Choroid plexus epithelial cell (primary cell): ENCODE measurements at places on chromosomes 12 and 14.

GRCh38 chr14:90726656-90727055, 89.6 kb downstream of the TTC7B start:
- peak; percentile 88 for DNase-seq

GRCh38 chr12:26195250-26195640, at the start of gene SSPN:
Gene SSPN, plus strand, starts transcription at chr12:26195573. Its CDS starts 100 bp downstream, at chr12:26195673.
- peak; percentile 75 for DNase-seq

GRCh38 chr14:63605041-63605532, 36.6 kb downstream of the WDR89 start:
- DNase-seq, result no peak

GRCh38 chr12:57439762-57440266, 5.2 kb downstream of the INHBC start:
- DNase-seq, result no peak

DNA sequence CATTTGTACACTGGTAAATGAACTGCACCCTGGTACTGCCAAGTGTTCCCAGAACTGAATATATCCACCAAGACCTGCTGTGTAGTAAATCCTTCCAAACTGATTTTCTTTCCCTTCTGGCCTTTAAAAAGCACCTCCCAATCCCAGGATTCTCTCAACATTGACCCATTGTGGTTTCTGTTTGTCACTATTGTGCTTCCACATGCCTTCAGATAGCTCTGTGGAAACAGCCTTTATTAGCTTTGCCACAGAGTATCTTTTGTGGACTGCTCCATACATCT, 949 bp upstream of the KIF21A start:
- DNase-seq, result no peak

DNA sequence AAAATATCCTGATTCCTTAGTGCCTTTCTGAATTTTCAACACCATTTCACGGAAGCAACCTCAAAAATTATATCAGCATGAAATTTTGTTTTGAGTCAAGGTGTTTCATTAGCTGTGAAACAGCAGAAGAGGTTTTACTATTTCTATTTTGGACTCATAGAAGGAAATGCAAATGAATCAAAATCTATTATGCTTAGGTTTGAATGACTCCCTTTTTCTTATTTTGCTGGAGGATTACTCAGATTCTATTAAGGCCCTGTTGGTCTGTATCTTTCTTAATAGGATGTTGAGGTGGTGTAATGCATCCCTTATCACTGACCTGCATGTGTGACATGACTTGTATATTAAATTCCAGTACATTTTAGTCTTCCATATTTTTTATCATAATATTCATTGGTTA, 165.8 kb downstream of the TMTC2 start:
- DNase-seq, result no peak

DNA sequence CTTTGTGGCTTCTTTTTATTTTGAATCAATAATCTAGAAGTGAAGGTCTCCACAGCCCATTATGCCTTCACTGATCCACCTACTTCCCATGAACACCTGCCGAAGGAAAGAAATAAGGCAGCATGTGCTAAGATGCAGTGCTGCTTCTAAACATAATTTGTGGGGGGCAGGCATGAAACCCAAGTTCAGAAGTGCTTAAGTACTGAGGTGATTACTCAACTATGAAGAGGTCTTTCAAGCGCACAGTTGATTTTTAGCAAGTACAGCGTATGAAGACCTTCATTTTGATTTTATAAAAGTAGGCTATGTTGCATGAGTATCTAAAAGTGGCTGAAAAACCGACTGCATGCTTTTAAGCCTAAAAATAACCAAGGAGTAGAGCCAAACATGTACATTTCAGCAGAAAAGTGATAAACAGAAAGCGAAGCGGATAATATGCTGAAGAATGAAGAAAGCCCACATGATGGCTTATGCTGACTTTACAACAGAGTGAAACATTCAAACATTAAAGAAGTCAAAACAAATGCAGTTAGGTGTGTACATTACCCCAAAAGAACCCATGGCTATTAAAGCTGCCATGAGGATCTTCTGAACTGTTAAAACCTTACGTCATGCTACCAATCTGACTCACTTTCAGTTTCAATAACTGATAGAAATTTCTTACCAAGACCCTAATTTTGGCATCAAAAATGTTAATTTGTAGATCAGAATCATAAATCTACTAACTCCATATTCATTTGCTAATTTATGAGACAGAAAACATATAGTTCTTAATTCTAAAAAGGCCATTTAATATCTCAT, 29.3 kb downstream of the KICS2 start:
- DNase-seq, result no peak

GRCh38 chr12:64525461-64526160, 73.7 kb downstream of the TBK1 start:
- no peak for DNase-seq

- no peak for DNase-seq
Measured at GRCh38 chr12:109612003-109612402, 38.4 kb downstream of the MVK start.

DNA sequence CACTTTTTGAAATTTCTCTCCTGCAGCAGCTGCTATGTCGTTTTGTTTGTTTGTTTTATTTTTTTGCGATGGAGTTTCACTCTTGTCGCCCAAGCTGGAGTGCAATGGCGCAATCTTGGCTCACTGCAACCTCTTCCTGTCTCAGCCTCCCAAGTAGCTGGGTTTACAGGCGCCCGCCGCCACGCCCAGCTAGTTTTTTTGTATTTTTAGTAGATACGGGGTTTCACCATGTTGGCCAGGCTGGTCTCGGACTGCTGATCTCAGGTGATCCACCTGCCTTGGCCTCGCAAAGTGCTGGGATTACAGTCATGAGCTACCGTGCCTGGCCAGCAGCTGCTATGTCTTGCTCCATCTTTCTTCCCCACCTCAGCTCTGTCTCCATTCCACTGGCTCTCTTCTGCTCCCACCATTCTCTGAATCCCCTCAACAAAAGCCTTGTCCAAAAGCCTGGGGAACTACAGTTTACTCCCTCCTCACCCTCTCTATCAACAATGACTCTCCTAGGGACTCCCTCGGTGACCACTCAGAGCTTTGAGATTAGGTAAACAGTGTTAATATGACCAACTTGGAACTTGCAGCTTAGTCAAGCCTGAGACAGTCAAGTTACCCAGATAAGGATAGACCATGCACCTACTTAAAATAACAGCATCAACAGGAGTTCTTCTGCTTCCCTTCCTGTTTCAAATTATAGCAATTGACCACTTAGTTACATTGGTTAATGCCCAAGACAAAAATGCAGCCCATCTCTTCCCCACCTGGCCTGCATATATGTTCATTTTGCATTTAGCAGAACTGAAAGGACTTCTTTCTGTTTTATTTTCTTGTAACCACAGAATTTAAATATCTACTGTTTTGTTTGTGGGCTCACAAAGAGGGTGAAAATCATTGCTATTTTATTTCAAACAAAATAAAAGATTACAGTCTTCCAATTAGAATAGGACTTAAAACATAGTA, 189.0 kb upstream of the AMIGO2 start:
- no peak for DNase-seq

- DNase-seq, result no peak
Measured at GRCh38 chr12:51692016-51692415, 101.0 kb downstream of the SCN8A start.

DNA sequence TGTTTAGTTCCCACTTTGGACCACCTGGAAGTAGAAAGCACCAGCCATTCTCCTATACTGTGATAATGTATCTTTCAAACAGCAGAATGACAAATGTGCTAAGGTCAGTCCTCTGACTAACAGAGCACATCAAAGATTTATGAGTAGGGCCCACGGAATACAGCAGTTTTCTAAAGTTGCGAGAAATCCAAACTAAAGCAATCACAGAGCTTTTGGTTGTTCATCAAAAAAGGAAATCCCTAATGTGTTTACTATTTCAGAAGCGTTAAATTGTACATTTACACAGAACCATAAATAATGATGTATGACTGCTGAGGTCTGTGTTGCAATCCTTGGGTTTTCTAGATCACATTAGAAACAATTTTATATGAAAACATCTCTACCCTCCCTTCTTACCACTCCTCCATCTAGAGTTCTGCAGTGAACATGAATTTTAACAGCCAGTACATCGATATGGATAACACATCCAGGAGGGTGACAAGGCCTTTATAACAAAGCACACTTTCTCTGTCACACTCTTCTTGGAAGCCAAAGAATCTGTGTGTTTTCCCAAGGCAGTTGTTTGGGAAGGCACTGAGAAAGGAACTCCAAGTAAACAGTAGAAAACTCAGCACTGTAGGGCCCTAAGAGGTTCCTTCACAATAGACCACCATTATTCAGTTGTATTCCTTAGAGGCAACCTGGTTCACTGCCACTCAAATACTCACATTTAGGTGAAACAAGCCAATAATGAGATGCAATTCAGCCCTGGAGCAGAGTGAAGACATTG, 7.3 kb downstream of the KITLG start:
- no peak for DNase-seq

DNA sequence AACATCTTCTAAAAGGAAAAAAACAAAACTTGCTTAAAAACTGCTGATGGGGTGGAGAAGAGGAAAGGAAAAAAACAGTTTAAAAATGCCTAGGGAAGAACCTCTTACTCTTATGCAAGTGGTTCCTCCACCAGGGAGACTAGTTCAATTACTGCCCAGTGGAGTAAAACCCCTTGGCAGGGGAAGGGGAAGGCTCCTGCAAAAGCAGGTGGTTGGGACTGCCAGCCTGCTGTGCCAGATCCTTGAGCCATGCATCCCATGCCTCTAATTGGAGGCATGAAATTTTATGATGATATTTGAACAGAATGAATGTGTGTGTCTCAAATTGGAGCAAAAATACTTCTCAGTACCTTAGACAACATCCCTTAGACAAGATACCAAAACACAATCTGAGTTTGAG, 118.8 kb downstream of the FSCB start:
- DNase-seq, result no peak

GRCh38 chr14:70791971-70792370, 17.3 kb downstream of the MAP3K9 start:
- no peak for DNase-seq

GRCh38 chr14:103301512-103302354, 32.3 kb upstream of the EIF5 start:
- DNase-seq, result no peak

DNA sequence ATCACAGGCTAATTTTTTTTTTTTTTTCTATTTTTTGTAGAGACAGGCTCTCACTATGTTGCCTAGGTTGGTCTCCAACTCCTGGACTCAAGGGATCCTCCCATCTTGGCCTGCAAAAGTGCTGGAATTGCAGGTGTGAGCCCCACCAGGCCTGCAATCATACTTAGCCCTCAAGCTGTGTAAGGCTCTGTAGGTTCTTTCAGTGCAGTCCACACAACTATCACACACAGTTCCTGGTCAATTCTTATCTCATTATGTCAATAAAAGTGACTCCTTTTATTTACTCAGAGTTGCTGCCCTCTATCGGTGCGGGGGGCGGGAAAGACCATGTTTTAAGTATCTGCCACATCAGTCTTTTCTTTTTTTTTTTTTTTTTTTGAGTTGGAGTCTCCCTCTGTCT, 29.0 kb downstream of the SLC2A3 start:
- DNase-seq, result peak; percentile 86

DNA sequence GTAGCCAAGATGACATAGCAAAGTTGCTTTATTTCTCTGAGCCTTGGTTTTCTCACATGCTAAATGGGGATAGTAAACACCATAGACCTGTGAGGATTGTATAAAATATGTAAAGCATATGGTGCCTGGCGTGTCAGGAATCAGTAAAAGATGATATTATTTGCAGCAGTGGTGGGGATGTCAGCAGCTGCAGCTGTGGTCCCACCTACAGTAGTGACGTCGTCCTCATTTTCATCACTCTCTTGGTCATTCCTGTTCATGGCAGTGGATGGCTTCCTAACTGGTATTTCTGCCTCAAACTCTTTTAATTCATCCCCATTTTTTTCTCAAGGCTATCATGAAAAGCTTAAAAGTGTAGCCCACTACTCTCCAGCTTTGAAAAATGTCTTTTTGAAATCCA, 12.1 kb downstream of the BMAL2 start:
- no peak for DNase-seq

DNA sequence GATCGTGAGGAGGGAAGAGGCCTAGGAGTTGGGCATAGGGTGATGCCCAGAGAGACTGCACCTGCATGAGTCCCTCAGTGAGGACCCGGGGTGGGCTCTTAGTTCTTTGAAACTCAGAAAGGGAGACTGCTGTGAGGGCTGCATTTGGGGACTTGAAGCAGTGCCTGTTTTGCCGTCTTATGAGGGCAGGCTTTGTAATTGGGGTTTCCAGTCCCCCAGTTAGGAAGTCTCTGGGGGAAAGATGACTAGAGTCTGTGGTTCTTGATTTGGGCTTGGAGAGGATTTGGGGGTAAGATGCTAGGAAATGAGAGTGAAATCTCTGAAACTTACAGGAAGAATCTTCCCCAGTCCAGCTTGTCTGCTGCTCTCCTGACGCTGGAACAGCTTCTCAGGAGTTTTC, 99.6 kb downstream of the ARF6 start:
- no peak for DNase-seq

DNA sequence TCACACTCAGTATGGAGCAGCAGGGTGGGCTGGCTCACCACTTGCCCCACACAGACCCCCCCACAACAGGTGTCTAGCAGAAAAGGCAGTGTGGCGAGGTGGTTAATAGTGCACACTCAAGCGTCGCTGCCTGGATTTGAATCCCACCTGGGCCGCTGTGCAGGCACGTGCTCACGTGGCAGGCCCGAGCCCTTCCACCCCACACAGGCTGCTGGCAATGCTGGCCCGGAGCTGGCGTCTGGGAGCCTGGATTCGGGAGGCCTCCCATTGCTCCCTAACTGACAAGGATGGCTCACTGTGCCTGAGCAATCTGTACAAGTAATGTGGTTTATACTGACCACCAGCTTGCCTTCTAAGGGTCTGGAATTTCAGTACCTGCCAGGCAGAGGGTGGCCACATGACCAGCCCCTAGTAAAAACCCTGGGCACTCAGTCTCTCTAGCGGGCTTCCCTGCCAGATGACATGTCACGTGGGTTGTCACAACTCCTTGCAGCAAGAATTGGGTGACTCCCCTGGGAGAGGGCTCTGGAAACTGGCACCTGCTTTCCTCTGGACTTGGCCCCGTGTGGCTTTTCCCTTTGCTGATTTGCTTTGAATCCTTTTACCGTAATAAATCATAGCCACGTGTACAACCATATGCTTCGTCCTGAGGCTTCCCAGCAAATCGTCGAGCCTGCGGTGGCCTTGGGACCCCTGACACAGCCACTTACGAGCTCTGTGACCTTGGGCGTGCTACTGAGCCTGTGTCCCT, 72.8 kb downstream of the SCARB1 start:
- DNase-seq, result no peak

GRCh38 chr12:23945249-23945648, 4.2 kb downstream of the SOX5 start:
- no peak for DNase-seq

DNA sequence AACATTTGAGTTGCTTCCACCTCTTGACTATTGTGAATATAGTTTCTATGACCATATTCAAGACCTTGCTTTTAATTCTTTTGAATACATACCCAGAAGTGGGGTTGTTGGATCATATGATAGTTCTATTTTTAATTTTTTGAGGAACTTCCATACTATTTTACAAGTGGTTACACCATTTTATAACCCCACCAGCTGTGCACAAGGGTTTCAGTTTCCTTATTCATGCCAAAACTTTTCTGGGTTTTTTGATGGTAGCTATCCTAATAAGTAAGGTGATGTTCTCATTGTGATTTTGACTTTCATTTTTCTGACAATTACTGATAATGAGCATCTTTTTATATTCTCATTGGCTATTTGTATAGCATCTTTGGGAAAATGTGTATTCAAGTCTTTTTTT, 109.4 kb upstream of the GARIN2 start:
- DNase-seq, result no peak
